Peyer's patch (tissue), 4 donors: ENCODE measurements at places on chromosomes 2 and 18.

GRCh38 chr18:63421514-63421913 is 762 bp downstream of the VPS4B start:
- no peak for DNase-seq

DNA sequence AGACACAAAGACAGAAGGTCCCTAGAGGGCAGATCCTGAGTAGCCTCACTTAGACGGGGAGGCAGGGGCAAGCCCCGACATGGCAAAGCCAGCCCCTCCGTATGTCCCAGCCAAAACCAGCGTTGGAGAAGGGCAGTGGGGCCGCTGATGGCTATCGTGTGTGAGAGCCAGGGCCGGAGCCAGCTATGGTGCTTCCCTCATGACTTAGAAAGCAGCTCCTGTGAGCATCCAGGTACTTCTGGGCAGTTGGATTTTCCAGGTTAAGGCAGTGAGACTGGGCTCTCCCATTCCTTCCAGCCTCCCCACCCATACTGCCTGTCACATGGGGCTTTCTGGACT is 31.2 kb upstream of the ROCK2 start:
- DNase-seq = no peak

DNA sequence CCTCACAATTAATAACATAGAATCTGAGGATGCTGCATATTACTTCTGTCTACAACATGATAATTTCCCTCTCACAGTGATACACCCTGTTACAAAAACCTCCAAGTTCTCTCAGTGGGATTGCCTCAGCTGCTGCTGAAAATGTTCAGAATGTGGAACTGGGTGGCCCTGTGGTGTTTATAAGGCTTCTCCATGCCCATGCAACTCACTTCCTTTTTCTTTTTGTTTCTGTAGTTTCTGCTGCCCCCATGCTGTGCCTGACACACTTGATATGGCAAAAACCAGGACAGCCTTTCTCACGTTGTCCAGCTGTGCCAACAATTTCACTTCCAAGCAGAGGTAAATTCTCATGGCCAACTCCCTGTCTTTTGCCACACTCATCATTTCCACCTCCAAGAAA is 206.2 kb downstream of the RPIA start:
- DNase-seq = no peak

DNA sequence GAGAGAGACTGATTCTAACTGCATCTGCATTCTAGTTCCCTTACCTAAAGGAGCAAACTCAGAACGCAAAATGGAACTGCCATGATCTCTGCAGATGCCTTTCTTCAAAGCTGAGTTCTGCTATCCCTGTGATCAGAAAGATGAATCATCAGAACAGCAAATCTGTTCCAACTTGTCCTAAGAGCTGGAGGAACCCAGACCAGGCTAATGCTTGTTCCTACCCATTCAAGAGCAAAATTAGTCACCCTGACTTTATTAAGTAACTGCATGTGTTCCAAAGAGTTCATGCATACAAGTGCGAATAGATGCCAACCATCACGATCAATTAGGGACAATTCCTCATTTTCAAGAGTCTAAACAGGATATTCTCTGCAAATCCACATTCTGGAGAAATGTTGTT is 46.5 kb downstream of the MBP start:
- DNase-seq = no peak

DNA sequence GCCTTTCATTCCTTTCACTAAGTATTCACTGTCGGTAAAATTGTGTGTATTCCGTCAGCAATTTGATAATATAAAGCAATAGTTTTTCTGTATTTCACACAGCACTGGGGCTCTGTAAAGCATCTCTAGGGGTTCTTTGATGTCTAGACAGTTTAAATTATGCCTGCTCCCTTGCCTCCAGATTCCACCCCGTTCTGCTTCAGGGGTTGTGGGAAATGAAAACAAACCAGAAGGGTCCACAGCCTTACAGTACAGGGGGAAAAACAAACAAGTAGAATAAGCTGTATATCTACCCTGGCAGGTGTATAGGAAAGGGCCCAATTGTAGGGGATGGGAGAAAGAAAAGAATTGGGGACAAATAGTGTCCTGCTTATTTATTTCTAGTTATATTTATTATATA is 63.1 kb downstream of the ASXL3 start:
- DNase-seq = no peak

- no peak for DNase-seq
These were observed 66.2 kb downstream of the DIPK1C start for GRCh38 chr18:74390900-74391299.

- no peak for DNase-seq
These were observed 65.8 kb downstream of the PSMG2 start for GRCh38 chr18:12768625-12769024.

DNA sequence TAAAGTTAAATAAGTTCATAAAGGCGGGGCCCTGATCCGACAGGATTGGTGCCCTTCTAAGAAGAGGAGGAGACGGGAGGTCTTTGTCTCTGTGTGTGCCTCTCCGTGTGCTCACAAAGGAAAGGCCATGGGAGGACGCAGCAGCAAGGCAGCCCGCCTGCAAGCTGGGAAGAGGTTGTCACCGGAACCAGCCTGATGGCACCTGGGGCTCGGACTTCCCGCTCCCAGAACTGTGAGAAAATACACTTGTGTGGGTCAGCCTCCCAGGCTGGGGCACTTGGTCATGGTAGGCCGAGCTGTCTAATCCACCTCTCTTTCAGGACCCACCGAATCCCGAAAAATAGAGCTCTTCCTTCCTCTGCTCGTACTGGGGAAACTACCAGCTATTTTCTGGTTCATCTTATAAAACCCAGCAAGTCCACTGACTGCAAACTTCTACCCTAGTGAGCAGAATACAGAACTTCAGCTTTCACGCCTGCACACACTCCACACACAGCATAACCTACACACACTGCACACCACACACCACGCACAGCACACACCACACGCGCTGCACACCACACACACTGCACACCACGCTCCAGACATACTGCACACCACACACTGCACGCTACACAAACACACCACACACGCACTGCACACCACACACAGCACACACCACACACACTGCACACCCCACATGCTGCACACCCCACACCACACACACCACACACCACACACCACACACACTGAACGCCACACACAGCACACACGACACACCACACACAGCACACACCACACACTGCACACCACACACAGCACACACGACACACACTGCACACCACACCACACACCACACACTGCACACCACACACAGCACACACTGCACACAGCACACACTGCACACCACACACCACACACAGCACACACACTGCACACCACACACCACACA is 58.1 kb downstream of the ASB1 start:
- no peak for DNase-seq

DNA sequence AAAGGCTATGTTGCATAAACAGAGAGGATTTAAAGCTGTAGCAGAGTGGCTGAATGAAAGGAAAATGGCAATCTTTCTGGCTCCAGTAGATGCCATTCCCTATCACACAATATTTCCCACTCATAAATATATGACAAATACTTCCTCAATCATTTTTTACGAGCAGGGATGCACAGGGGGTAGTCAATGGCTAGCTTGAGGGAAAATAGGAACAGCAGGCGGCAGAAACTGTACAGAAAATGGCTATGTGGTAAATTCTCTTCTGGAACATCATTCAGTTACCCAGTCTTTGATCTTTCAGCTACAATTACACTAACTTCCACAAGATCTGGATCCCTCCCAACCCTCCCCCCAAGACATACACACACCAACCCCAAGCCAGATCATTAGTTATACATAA is 127.2 kb downstream of the OLA1 start:
- no peak for DNase-seq
